ENCODE measurements at places on chromosomes 12 and 14. TPM values are rescaled to one million over a fixed set of nuclear protein-coding genes. Genes with fewer than 3 reads are reported as not detected.

- H3K36me3 ChIP-seq = peaks cover 4% of the 10 kb centered on the region
- no peak for DNase-seq
- H3K27me3 ChIP-seq = no peaks in the 10 kb centered on the region
Measured at GRCh38 chr12:19624491-19624890, 185.2 kb downstream of the AEBP2 start.

DNA sequence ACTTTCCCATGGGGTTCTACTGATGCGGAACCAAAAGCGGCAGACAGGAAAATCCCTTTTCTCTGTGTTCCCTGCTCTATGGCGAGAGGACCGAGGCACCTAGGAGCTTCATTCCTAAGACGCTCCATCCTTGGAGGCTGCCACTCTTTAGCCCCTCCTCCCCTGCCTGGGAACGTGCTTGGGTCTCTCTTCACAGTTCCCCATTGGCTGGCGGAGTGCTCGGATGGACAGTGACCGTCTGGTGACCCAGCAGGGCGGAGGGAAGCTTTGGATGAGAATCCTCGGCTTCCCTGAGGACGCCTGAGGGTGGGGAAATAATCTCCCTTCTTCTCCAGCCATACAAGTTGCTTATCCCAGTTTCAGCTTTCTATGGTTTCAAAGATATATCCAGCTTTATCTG, 37.3 kb downstream of the KCNA5 start:
- H3K27me3 ChIP-seq = peaks cover 25% of the 10 kb centered on the region
- DNase-seq = no peak
- no peaks in the 10 kb centered on the region for H3K4me1 ChIP-seq
- no peaks in the 10 kb centered on the region for H3K36me3 ChIP-seq
- no peak overlapping the region for H3K27ac ChIP-seq

DNA sequence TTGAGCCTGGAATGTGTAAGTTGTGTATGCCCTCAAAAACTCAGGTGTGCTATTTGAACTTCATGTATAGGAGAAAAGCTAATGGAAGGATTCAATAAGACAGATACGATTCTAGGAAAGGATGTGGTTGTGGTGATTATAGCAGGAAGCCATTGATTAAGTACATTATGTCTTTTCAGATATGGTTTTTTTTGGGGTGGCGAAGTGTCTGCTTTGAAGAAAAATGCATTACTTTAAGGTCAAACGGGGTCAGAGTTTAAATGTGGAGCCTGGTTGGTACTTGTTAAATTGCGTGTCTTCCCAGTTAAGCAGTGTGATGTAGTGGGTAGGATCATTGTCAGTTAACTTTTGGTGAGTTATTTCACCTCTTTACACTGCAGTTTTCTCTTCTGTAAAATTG, 13.0 kb upstream of the NUP107 start:
- no peak overlapping the region for H3K27ac ChIP-seq
- DNase-seq = no peak
- H3K4me3 ChIP-seq = no peak overlapping the region

- no peak overlapping the region for H3K4me3 ChIP-seq
- H3K27me3 ChIP-seq = no peaks in the 10 kb centered on the region
- no peak for DNase-seq
- no peaks in the 10 kb centered on the region for H3K4me1 ChIP-seq
Measured at GRCh38 chr12:109539508-109539907, 33.8 kb downstream of the MMAB start.

DNA sequence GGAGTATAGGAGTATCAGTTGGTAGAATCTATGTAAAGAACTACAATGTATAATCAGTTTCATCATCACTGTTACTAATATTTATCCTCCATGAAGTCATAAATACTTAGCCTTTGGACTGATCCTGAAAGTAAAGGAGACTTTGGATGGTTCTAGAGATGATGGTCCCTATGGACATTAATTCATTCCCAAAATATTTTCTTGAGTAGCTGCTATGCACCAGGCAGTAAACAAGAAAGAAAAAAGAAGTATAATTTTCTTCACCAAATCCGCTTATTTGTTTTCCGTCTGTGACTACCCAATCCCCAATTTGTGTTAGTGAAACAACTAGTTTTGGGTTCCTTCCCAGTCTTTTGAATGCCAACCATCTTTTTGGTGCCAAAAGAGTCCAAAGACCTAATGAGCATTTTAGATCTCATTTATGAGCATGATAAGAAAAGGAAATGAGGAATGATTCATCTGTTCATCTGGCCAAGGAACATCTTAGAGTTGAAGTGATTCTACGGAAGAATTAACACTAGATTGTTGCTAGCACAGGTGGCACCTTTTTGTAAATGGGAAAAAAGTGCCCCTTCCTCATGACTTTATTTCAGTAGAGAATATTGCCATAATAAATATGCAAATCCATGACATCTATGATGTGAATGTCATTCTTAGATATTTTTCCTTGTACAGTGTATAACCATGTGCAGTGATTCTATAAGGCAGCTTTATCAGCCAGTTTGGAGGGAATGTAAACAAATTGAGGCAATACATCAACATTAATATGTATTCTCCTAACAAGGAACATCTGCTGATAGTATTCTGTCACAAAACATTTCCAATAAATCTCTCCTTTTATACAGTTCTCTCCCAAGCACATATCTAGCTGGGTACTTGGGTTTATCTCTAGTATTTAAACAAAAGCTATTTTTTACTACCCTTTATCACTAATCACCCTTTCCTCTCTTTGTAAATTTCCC, 85.1 kb upstream of the CCDC91 start:
- no peak for DNase-seq
- H3K4me3 ChIP-seq = no peak overlapping the region
- H3K27me3 ChIP-seq = no peaks in the 10 kb centered on the region
- no peaks in the 10 kb centered on the region for H3K4me1 ChIP-seq
- H3K36me3 ChIP-seq = no peaks in the 10 kb centered on the region

- no peak overlapping the region for H3K4me3 ChIP-seq
- H3K27ac ChIP-seq = no peak overlapping the region
- H3K27me3 ChIP-seq = no peaks in the 10 kb centered on the region
- no peak for DNase-seq
Measured at GRCh38 chr14:68084256-68084655, 264.7 kb downstream of the RAD51B start.

DNA sequence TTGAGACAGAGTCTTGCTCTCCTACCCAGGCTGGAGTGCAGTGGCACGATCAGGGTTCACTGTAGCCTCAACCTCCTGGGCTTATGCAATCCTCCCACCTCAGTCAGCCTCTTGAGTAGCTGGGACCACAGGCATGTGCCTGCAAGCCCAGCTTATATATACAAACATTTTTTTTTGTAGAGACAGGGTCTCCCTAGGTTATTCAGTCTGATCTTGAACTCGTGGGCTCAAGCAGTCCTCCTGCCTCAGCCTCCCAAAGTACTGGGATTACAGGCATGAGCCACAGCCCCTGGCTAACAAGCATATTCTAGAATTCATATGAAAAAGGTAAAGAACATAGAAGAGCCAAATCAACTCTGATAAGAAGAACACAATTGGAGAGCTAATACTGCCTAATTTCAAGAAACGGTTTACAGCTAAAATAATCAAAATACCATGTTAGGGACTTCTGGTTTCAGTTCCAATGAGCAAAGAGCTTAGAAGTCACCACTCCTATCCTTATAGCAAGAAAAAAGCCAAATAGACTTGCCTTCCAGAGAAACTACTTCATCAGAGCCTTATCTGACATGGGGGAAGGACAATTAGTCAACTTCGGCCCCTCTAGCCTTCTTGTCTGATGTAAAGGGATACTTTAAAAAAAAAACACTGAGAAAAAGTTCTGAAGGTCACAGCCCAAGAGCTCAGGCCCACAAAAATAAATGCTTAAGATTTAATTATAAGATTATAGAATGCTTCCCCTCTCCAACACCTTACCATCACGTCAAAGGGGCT, 37.6 kb downstream of the TMEM116 start:
- no peaks in the 10 kb centered on the region for H3K27me3 ChIP-seq
- DNase-seq = no peak
- no peaks in the 10 kb centered on the region for H3K36me3 ChIP-seq
- H3K4me1 ChIP-seq = no peaks in the 10 kb centered on the region
- peak overlapping the region; percentile 79 for H3K27ac ChIP-seq

GRCh38 chr14:74573421-74574089, 38.5 kb downstream of the LTBP2 start:
- H3K27ac ChIP-seq = no peak overlapping the region
- H3K4me1 ChIP-seq = peaks cover 4% of the 10 kb centered on the region
- peaks cover 23% of the 10 kb centered on the region for H3K27me3 ChIP-seq
- no peak for DNase-seq

GRCh38 chr12:128790653-128791373, 32.9 kb downstream of the SLC15A4 start:
- peak overlapping the region; percentile 39 for H3K4me3 ChIP-seq
- H3K4me1 ChIP-seq = peaks cover 63% of the 10 kb centered on the region
- H3K27ac ChIP-seq = peak overlapping the region; percentile 83
- DNase-seq = no peak

GRCh38 chr14:56331592-56332216, 213.5 kb downstream of the PELI2 start:
- no peaks in the 10 kb centered on the region for H3K36me3 ChIP-seq
- H3K27ac ChIP-seq = no peak overlapping the region
- DNase-seq = no peak
- no peaks in the 10 kb centered on the region for H3K4me1 ChIP-seq
- H3K27me3 ChIP-seq = no peaks in the 10 kb centered on the region

DNA sequence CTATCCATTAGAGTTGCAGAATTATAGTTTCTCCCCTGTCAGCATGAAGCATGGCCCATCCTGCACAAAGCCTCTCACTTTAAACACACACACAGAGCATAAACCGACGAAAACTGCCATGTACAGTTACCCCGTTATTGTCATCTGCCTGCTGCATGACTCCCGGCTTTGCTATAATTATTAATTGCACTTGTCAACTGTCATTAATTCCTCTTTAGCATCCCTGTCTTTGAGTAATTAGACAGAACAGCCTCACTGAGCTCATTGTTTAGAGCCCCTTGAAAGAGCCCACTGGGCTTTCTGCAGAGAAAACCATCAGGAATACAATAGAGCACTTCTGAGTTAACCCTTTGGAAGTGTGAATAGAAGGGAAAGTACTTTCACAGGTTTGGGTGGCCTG, 307.2 kb upstream of the SOX5 start:
- DNase-seq = no peak
- no peaks in the 10 kb centered on the region for H3K4me1 ChIP-seq
- H3K27me3 ChIP-seq = no peaks in the 10 kb centered on the region
- no peak overlapping the region for H3K27ac ChIP-seq
- no peaks in the 10 kb centered on the region for H3K36me3 ChIP-seq

DNA sequence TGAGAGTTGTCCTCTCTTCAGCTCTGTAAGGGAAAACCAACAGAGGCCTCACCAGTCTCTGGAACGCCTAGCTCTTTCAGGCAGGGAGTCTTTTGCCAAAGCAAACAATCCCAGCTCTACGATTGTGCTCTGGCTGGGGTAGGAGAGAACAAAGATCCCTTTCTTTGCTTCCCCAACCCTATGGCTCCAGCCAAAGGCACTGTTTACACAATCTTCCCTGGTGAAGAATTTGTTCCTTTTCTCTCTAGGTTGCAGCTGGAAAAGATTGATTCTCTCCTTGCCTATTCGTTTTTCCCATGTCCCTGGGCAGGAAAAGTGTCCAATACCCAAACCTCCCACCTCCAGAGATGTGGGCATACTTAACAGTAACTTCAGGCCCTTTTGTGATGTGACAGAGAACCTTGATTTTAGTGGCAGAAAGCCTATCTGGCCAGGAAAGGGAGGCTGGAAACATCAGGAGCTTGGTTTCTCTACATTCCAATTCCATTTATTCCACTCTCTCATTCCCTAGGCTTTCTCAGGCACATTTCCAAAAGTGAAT, 16.8 kb downstream of the ATP5MC2 start:
- H3K27me3 ChIP-seq = no peaks in the 10 kb centered on the region
- no peaks in the 10 kb centered on the region for H3K4me1 ChIP-seq
- peaks cover 4% of the 10 kb centered on the region for H3K36me3 ChIP-seq
- H3K27ac ChIP-seq = no peak overlapping the region

The SIX4 gene
- not detected for polyA plus RNA-seq

The SUDS3 gene
- polyA plus RNA-seq = 23.4 TPM

The MAGOHB gene
- polyA plus RNA-seq = 46.3 TPM

The C14orf132 gene
- polyA plus RNA-seq = not detected
